Naive B cell (primary cell): ENCODE measurements at places on chromosomes 5 and 9. TPM values are rescaled to one million over a fixed set of nuclear protein-coding genes. Genes with fewer than 3 reads are reported as not detected.

DNA sequence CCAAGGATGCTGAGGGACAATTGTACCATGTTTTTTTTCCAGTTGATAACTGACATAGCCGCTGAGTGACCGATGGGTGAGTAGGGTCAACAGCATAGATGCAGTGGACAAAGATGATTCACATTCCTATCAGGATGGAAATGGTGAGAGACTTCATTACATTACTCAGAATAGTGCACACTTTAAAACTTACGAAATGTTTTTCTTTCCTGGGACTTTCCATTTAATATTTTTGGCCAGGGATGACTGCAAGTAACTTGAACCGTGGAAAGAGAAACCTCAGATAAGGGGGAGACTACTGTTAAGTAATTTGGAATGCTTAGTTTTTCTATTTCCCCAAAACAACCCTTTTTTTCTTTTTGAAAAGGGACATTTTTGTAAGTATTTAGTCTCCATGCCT is 3.0 kb upstream of the TUSC1 start:
- DNase-seq: no peak
- no peak overlapping the region for H3K4me3 ChIP-seq
- no peaks in the 10 kb centered on the region for H3K4me1 ChIP-seq

- no peaks in the 10 kb centered on the region for H3K36me3 ChIP-seq
- no peak overlapping the region for H3K27ac ChIP-seq
- no peaks in the 10 kb centered on the region for H3K27me3 ChIP-seq
- no peak overlapping the region for H3K4me3 ChIP-seq
- H3K4me1 ChIP-seq: no peaks in the 10 kb centered on the region
Observed at GRCh38 chr5:153985498-153985897, 53.2 kb downstream of the FAM114A2 start.

DNA sequence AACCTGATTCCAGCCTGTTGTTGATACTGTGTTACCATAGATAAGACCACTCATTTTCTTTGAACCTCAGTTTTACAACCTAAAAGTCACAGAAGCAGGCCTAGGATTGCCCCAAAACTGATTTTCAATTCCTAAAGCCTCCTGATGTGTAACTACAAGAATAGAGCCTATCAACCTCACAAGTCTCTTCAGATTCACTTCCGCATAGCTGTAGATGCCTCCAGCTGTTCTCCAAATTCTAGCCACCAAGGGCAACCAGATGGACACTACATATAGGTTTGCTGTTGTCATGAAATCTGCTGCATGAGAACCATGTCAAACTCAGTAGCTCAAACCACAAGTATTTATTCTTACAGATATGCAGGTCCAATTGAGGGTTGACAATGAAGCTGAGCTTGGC is 143.5 kb downstream of the SPATA31D1 start:
- H3K27me3 ChIP-seq: no peaks in the 10 kb centered on the region
- H3K27ac ChIP-seq: peak overlapping the region; percentile 44
- DNase-seq: peak; percentile 33

DNA sequence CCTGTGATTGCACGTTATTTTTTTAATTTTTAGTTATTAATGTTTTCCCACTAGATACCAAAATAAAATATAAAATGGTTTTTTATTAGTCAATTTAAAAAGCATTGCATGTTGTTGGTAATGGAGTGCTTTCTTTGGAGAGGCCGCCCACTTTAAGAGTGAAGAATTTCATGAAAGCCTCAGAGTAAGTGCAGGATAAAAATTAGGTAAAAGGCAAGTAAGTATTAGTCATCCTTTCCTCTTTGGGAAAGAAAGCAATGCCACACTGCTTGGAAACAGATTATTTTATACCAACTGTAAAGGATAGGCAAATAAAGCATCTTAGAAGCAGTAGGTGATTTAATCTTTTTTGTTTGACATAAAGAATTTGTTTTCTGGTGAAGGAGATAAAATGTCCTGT is 62.9 kb downstream of the HSD17B4 start:
- H3K27me3 ChIP-seq: no peaks in the 10 kb centered on the region
- no peaks in the 10 kb centered on the region for H3K4me1 ChIP-seq
- DNase-seq: no peak
- no peak overlapping the region for H3K4me3 ChIP-seq
- H3K36me3 ChIP-seq: peaks cover 40% of the 10 kb centered on the region
- H3K27ac ChIP-seq: no peak overlapping the region

DNA sequence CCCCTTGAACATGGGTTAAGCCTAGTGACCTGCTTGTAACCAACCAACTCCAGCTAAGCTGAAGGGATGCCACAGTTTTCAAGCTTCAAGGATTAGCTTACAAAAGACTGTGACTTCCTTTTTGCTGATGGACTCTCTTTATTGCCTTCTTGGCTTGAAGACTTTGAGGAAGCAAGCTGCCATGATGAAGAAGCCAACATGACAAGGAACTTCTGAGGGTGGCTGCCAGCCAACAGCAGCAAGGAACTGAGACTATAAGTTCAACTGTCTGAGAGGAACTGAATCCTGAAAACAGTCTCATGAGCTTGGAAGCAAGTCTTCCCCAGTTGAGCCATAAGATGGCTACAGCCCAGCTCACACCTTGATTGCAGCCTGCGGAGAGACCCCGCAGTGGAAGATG is 116.1 kb upstream of the TAF11L2 start:
- no peaks in the 10 kb centered on the region for H3K27me3 ChIP-seq
- H3K4me1 ChIP-seq: peaks cover 6% of the 10 kb centered on the region
- no peaks in the 10 kb centered on the region for H3K36me3 ChIP-seq

- H3K4me3 ChIP-seq: no peak overlapping the region
- H3K4me1 ChIP-seq: no peaks in the 10 kb centered on the region
- no peak for DNase-seq
- no peaks in the 10 kb centered on the region for H3K36me3 ChIP-seq
- H3K27ac ChIP-seq: no peak overlapping the region
- H3K27me3 ChIP-seq: no peaks in the 10 kb centered on the region
Observed at GRCh38 chr5:82234885-82235284, 43.3 kb downstream of the RPS23 start.

- DNase-seq: no peak
- no peaks in the 10 kb centered on the region for H3K4me1 ChIP-seq
- no peak overlapping the region for H3K4me3 ChIP-seq
Observed at GRCh38 chr5:5372511-5372910, 50.0 kb upstream of the ICE1 start.

DNA sequence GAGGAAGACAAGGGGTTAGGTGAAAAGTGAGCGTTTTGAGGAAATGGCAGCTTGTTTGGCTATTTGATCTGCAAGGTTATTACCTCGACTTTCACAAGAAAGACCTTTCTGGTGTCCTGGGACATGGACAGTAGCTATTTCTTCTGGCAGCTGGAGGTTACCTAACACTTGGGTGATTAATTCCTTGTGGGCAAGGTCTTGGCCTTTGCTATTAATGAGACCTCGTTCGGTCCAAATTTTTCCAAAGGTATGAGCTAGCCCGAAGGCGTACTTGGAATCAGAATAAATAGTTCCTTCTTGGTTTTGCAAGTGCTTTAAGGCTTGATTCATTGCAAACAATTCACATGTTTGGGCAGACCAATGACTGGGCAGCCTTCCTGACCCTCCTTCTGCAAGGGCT is 4.9 kb downstream of the GTF3C5 start:
- H3K27ac ChIP-seq: no peak overlapping the region
- H3K4me1 ChIP-seq: peaks cover 67% of the 10 kb centered on the region
- no peaks in the 10 kb centered on the region for H3K27me3 ChIP-seq
- peaks cover 7% of the 10 kb centered on the region for H3K36me3 ChIP-seq
- no peak for DNase-seq
- H3K4me3 ChIP-seq: no peak overlapping the region

DNA sequence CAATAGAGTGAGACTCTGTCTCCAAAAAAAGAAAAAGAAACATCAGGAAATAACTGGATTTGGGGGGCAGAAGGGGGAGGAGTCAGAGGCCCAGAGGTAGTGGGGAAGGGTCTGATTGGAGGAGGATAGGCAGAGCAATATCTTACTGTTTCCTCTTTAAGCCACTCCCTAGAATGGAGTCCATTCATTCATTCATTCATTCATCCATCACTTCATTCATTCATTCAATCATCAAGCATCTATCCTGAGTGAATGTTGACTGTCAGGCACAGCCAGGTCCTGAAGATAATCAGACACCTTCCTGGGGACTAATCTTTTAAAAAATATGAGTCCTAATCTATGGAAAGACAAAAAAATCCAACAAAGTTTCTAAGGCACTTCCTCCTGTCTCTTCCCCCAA is 12.9 kb downstream of the IER5L start:
- H3K4me3 ChIP-seq: no peak overlapping the region
- no peak for DNase-seq
- H3K36me3 ChIP-seq: no peaks in the 10 kb centered on the region
- no peak overlapping the region for H3K27ac ChIP-seq

- no peak overlapping the region for H3K27ac ChIP-seq
- peaks cover 11% of the 10 kb centered on the region for H3K27me3 ChIP-seq
- H3K36me3 ChIP-seq: no peaks in the 10 kb centered on the region
- H3K4me3 ChIP-seq: no peak overlapping the region
- no peaks in the 10 kb centered on the region for H3K4me1 ChIP-seq
Observed at GRCh38 chr9:115198001-115198400, 80.0 kb upstream of the TNC start.

DNA sequence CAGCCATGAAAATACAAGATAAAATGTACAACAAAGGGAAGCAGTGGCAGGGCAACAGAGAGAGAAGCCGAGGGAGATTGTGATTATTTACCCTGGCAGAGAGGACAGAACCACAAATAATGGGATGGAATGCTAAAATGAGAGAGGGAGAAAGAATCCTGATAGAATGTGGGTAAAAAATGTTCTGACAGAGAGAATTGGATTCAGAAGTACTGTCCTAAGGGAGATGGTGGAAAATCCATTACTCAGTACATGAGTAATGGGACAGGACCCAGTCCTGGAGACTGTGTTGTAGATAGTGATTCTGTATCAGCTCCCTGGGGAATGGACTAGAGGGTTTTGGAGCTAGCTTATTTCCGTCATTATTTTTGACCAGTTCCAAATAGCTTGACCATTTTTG is 831.5 kb downstream of the MAT2B start:
- no peaks in the 10 kb centered on the region for H3K27me3 ChIP-seq
- no peak overlapping the region for H3K4me3 ChIP-seq
- no peak for DNase-seq
- H3K4me1 ChIP-seq: no peaks in the 10 kb centered on the region
- H3K36me3 ChIP-seq: no peaks in the 10 kb centered on the region

DNA sequence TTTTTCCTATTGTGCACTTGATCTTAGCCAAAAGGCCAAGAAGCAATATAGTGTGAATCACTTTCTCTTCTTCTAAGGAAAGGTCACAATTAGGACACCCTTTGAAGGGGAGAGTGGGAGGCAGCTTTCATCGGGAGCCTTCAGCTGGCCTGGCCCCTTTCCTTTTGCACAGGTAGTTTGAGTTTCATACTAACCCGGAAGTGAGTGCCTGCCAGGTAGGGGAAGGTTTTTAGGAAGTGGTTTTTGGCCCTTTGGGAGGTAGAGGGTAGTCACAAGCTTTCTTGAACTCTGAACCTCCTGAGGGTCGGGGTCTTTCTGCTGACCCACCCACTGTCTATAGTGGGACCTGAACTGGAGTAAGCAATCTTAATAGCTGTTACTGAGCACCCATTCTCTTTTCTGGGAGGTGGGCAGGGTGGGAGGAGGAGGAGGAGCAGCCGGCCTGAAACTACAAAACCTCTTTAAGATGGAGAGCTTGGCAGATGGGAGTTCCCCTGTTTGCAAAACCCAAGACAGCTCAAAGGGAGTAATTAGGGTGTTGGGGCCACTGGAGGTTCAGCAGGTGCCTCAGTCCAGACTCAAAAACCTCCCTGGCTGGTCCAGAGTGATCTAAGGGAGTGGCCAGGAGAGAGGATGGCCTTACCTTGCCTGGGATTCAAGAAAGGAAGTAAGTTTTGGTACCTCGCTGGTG is 6.0 kb downstream of the LARP1 start:
- H3K36me3 ChIP-seq: no peaks in the 10 kb centered on the region
- H3K4me3 ChIP-seq: peak overlapping the region; percentile 52
- peak; percentile 46 for DNase-seq
- no peaks in the 10 kb centered on the region for H3K27me3 ChIP-seq
- peak overlapping the region; percentile 89 for H3K27ac ChIP-seq
- H3K4me1 ChIP-seq: peaks cover 73% of the 10 kb centered on the region

DNA sequence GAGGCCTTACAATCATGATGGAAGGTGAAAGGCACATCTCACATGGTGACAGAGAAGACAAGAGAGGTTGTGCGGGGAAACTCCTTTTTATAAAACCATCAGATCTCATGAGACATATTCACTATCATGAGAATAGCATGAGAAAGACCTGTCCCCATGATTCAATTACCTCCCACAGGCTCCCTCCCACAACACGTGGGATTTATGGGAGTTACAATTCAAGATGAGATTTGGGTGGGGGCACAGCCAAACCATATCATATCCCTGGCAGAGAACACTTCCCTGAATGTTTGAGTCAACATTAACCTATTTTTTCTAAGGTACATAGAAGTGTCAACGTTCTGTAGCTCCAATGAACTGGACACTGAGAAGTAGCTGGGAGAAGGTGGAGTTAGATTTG is 280.9 kb downstream of the NFIB start:
- no peaks in the 10 kb centered on the region for H3K36me3 ChIP-seq
- no peaks in the 10 kb centered on the region for H3K27me3 ChIP-seq
- H3K4me3 ChIP-seq: no peak overlapping the region
- no peak overlapping the region for H3K27ac ChIP-seq
- DNase-seq: no peak

- no peak overlapping the region for H3K27ac ChIP-seq
- no peak overlapping the region for H3K4me3 ChIP-seq
- H3K36me3 ChIP-seq: no peaks in the 10 kb centered on the region
- peaks cover 25% of the 10 kb centered on the region for H3K27me3 ChIP-seq
- DNase-seq: no peak
- no peaks in the 10 kb centered on the region for H3K4me1 ChIP-seq
Observed at GRCh38 chr5:73534011-73534644, 31.3 kb downstream of the ANKRA2 start.

GRCh38 chr5:10585518-10585915 is 21.6 kb downstream of the ANKRD33B start:
- H3K4me3 ChIP-seq: no peak overlapping the region
- no peak overlapping the region for H3K27ac ChIP-seq
- H3K4me1 ChIP-seq: peaks cover 62% of the 10 kb centered on the region
- DNase-seq: no peak
- H3K27me3 ChIP-seq: no peaks in the 10 kb centered on the region

GRCh38 chr5:115979201-115980041 is 17.1 kb downstream of the LVRN start:
- no peak overlapping the region for H3K4me3 ChIP-seq
- DNase-seq: no peak
- no peaks in the 10 kb centered on the region for H3K4me1 ChIP-seq

GRCh38 chr5:124865066-124865465 is 118.6 kb upstream of the ZNF608 start:
- H3K4me3 ChIP-seq: no peak overlapping the region
- H3K27ac ChIP-seq: no peak overlapping the region
- H3K27me3 ChIP-seq: no peaks in the 10 kb centered on the region
- no peak for DNase-seq

DNA sequence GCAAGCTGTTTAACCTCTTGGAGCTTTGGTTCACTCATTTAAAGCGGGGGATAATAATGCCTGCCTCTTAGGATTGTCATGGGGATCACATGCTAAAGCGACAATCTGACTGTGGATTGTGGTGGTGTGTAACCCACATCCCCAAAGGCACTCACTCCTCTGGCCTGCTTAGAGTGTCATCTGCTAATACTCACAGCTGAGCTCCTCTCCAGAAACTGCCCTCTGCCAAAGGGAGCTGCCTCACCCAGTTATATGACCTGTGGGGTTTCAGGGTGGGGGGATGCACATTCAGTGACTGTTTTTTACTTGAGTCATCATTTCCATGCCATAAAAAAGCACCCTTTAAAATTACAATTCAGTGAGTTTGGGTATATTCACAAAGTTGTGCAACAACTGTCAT is 110.0 kb upstream of the SPOCK1 start:
- no peak overlapping the region for H3K27ac ChIP-seq
- H3K36me3 ChIP-seq: no peaks in the 10 kb centered on the region
- H3K4me1 ChIP-seq: no peaks in the 10 kb centered on the region
- H3K4me3 ChIP-seq: no peak overlapping the region
- no peak for DNase-seq

ITGA1 gene
- not detected for polyA plus RNA-seq

NEK6 gene
- polyA plus RNA-seq: 4.5 TPM

THOC3 gene
- 90.7 TPM for polyA plus RNA-seq
